ENCODE measurements at places on chromosomes 16 and 17. TPM values are rescaled to one million over a fixed set of nuclear protein-coding genes. Genes with fewer than 3 reads are reported as not detected.

DYNLRB2 gene
- not detected for total RNA-seq

CCDC40 gene
- total RNA-seq, result not detected

SMIM36 gene
- total RNA-seq, result not detected

MRC2 gene
- total RNA-seq, result 0.59 TPM

CLEC16A gene
- 40.4 TPM for total RNA-seq

TRIM16 gene
- 51.3 TPM for total RNA-seq

ABCC12 gene
- not detected for total RNA-seq

ITGAD gene
- total RNA-seq, result not detected

RHBDF1 gene
- total RNA-seq, result not detected

PITPNM3 gene
- 1.0 TPM for total RNA-seq

CD68 gene
- 8.0 TPM for total RNA-seq

CFAP119 gene
- total RNA-seq, result 1.6 TPM

RGS11 gene
- total RNA-seq, result 0.27 TPM

TNFRSF13B gene
- not detected for total RNA-seq

VWA3A gene
- 0.32 TPM for total RNA-seq

XAF1 gene
- total RNA-seq, result 434 TPM

RNU2-1 gene
- total RNA-seq, result 6,244 TPM

RAB11FIP3 gene
- total RNA-seq, result 38.5 TPM

CHST6 gene
- total RNA-seq, result not detected

MMP2 gene
- total RNA-seq, result 0.24 TPM

CMTM2 gene
- total RNA-seq, result 3.4 TPM

SCIMP gene
- total RNA-seq, result not detected

PDP2 gene
- 32.6 TPM for total RNA-seq

TM4SF5 gene
- total RNA-seq, result 0.22 TPM

TRPV2 gene
- total RNA-seq, result 138 TPM

CXCL16 gene
- 4.4 TPM for total RNA-seq

KRT25 gene
- not detected for total RNA-seq

TEX14 gene
- total RNA-seq, result 0.44 TPM

CTRB2 gene
- not detected for total RNA-seq

CCDC47 gene
- 67.0 TPM for total RNA-seq

TEX19 gene
- total RNA-seq, result 0.10 TPM

OR4D1 gene
- total RNA-seq, result 0.66 TPM

SIAH1 gene
- total RNA-seq, result 16.1 TPM

TPPP3 gene
- not detected for total RNA-seq

SLFN12L gene
- total RNA-seq, result 109 TPM

CRHR1 gene
- total RNA-seq, result not detected

RHBDF2 gene
- total RNA-seq, result 97.1 TPM

TMEM186 gene
- 12.8 TPM for total RNA-seq

NCOR1 gene
- 154 TPM for total RNA-seq

CLEC10A gene
- not detected for total RNA-seq

TEKT5 gene
- total RNA-seq, result not detected

RECQL5 gene
- 41.6 TPM for total RNA-seq

GSG1L gene
- not detected for total RNA-seq

DCUN1D3 gene
- 19.7 TPM for total RNA-seq

ADAMTS18 gene
- not detected for total RNA-seq

KRT28 gene
- not detected for total RNA-seq

ABCA10 gene
- total RNA-seq, result 0.66 TPM

NAT9 gene
- 40.9 TPM for total RNA-seq

GCSH gene
- total RNA-seq, result 5.5 TPM

Data from T-helper 1 cell treated with Interleukin-12 subunit alpha and Interleukin-12 subunit beta and Interleukin-4 antibody, amounts not matched to agents 30 ng/mL and 1 ng/mL, for 36 hours (primary cell).